ENCODE measurements at places on chromosomes 1 and 21.

DNA sequence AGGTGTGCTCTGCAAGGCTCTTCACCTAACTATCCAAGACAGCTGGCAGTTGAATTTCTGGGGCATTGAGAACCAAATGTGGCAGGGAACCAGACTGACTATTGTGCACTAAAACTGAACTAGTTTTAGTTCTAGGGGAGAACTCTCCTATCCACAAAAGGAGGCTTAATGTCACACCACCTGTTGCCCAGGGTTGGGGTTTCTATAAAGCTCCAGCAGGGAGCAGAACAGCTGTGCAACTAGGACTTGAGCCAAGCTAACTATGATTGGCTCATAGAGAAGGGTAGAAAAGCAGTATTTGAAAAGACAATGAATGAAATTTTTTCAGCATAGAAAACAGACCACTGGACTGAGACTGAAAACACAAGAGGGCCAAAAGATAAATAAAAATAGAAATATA lies 53.3 kb upstream of the FGGY start:
- no peak for DNase-seq

DNA sequence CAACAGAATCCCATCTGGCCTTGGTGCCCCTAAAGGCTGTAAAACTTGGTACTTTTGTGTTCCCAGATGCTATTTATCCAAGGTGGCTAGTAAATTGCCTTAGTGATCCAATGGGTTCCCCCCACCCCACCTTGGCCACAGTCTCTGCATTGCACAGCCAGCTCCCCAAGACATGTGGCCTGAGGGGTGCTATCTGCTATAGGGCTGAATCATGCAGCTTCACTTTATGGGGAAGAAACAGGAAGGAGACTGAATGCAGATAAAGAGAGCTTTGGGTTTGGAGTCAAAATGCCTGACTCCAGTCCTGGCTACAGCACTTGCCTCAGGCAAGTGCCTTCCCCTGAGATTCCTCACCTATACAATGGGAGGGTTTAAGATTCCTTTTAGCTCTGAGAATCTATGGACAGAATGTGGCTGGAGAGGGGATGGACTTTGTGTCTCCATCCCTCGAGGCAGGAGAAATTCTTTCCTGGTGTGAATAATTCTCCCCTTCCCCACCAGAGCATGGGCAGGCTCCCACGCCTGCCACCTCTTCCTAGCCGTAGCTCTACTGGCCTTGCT lies 6.5 kb downstream of the RHEX start:
- no peak for DNase-seq

- no peak for DNase-seq
These were observed 435.5 kb downstream of the CAMTA1 start for GRCh38 chr1:7220712-7221252.

DNA sequence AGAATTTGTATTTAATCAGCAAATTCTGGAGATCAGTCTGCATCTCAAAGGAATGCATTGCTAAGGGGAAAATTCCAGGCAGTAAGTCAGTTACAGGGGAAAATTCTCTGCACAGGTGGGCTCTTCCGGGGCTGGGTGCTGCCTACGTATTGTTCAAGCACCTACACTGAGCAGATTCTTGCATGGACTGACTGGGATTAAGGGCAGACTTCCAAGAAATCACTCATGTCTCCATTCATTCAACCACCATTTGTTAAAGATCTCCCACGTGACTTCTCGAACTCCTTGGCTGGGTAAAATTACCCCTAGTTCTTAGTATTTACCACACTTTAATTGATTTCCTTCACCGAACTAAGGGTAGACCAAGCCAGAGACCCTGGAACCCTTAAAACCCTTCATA lies 28.2 kb upstream of the KCNE1 start:
- DNase-seq, result no peak

DNA sequence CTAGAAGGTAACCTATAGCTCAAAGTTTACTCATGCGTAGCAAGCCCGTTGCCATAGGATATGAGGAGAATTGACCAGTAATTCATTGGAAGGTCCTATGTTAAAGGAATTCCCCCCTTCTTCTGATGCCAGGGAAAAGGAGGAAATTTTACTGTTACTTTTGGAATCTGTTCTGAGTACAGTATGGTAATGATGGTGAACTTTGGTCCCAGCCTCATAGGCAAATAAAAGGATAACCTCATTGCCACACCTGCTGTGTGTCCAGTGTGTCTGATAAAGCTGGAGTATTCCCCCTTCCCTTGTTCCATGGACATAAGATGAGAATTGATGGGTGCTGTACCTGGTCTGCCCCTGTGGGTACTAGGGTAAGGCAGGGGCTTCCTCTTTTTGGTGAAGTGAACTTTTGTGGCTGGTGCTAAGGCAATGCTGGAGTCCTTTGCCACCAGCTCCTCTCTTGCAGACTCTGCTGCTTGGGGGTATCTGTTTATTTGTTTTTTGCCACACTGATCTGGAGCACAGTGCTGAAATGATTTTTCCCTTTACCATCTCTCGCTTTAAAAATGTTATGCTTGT lies 22.2 kb downstream of the MPZ start:
- no peak for DNase-seq

GRCh38 chr1:15262003-15262377 lies 15.0 kb downstream of the FHAD1 start:
- no peak for DNase-seq

GRCh38 chr1:17163371-17163770 lies 41.6 kb upstream of the PADI1 start:
- no peak for DNase-seq

DNA sequence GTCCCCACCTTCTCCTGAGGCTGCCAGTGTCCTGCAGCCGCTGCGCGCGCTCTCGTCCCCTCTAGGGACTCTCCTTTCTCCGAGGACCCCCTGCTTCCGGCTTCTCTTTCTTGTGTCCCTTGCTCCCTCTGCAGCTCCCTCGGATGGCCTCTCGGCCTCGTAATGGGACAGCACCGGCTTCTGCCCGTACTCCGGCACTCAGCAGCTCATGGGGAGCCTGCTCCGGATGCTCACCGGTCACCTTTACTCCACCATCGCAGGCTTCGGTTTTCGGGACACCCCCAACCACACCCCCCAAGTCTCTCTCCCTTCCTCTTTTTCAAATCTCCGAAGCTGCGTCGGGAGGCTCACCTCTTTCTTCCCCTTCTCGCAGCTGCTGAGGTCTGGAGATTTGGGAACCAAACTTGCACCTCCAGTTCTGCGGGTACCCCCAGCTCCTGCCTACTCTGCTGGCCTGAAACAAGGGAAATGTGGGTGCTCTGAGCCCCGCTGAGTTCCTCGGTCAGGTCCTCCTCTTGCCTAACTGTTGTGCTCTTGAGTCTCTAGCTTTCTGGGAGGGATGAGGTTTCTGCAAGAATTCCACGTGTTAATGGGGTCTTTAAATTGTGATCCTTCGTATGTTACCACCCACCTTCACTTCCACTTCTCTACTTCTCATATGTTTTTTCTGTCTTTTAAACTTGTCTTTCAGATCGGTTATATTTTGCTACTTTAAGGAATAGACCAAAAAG lies 930 bp downstream of the CDC14A start:
- peak; percentile 16 for DNase-seq

DNA sequence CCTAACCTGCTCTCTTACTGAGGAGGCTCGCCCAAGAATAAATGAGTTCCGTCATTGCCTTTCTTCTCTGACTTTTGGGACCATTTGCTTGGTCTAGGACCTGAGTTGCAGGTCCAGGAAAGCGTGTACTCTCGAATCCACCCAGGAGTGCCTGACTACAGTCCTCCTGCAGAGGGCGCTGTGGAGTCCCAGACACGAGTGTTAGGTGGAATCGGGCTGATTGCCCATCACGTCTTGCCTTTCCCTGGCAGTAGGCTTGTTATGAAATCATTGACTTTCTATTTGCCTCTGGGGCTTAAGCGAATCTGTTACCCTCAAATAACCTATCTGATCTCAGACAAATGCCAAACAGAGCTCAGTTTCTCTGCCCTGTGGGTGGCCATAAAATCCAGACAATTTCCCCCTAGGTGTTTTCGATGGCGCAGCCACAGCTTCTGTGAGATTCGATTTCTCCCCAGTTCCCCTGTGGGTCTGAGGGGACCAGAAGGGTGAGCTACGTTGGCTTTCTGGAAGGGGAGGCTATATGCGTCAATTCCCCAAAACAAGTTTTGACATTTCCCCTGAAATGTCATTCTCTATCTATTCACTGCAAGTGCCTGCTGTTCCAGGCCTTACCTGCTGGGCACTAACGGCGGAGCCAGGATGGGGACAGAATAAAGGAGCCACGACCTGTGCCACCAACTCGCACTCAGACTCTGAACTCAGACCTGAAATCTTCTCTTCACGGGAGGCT lies at the start of gene IL20:
TSS of gene IL20 (plus strand) at position 685 of the 733 bp plus-strand sequence. CDS start 230 bp downstream, outside the sequence.
- peak; percentile 78 for DNase-seq

- no peak for DNase-seq
These were observed 6.1 kb downstream of the STX12 start for GRCh38 chr1:27779122-27779521.

DNA sequence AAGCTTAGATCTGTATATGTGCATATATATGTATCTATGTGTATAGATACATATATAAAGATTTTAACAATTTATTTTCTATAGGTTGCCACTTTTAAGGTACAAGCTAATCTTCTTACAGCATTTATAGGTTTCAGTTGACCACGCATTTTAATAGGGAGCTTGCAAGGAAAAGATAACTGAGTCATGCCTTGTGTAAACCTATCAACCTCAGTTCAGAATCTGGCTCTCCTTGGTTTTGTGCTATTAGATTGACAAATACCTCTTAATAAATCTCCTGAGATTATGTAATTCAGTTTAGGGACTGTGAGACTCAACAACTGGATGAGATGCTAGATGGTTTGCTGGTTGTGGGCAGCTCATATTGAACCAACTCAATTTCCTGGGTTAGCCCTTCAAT lies 114.7 kb upstream of the SERBP1 start:
- no peak for DNase-seq
